ENCODE measurements at places on chromosomes 13 and 19. TPM values are rescaled to one million over a fixed set of nuclear protein-coding genes. Genes with fewer than 3 reads are reported as not detected.

IGFL1 gene
- total RNA-seq = 1.3 TPM

CD33 gene
- total RNA-seq = 0.08 TPM

OR10H1 gene
- not detected for total RNA-seq

NBEA gene
- total RNA-seq = 1.9 TPM

KLK10 gene
- 0.20 TPM for total RNA-seq

LIG4 gene
- 4.1 TPM for total RNA-seq

CPT1C gene
- total RNA-seq = 13.3 TPM

ANKLE1 gene
- total RNA-seq = 0.66 TPM

ABHD13 gene
- 4.3 TPM for total RNA-seq

SYNGR4 gene
- 3.3 TPM for total RNA-seq

PDE4A gene
- total RNA-seq = 3.7 TPM

CGB2 gene
- total RNA-seq = 0.31 TPM

ATP4A gene
- total RNA-seq = not detected

FUT1 gene
- 0.07 TPM for total RNA-seq

ZNF701 gene
- 0.04 TPM for total RNA-seq

KLK5 gene
- not detected for total RNA-seq

FPR3 gene
- not detected for total RNA-seq

APLP1 gene
- total RNA-seq = 99.5 TPM

GJB6 gene
- not detected for total RNA-seq

SLC5A5 gene
- 0.06 TPM for total RNA-seq

RAP2A gene
- total RNA-seq = 4.7 TPM

CYP4F8 gene
- total RNA-seq = not detected

GRIN2D gene
- total RNA-seq = 9.5 TPM

ERICH6B gene
- total RNA-seq = not detected

TTC9B gene
- total RNA-seq = 0.79 TPM

FFAR3 gene
- not detected for total RNA-seq

ZNF714 gene
- total RNA-seq = 3.0 TPM

NAPSA gene
- 1.8 TPM for total RNA-seq

CRX gene
- total RNA-seq = not detected

RPL28 gene
- 3,038 TPM for total RNA-seq

FGF21 gene
- not detected for total RNA-seq

ANKRD24 gene
- 0.28 TPM for total RNA-seq

Data from A549 treated with CpdA at 1 μM for 4 hours (cell line).